ENCODE measurements at places on chromosomes 13 and 19. TPM values are rescaled to one million over a fixed set of nuclear protein-coding genes. Genes with fewer than 3 reads are reported as not detected.

The FRY gene
- total RNA-seq, result 4.8 TPM

The ZNF729 gene
- total RNA-seq, result not detected

- H3K27me3 ChIP-seq, result no peaks in the 10 kb centered on the region
- no peak overlapping the region for H3K4me3 ChIP-seq
- H3K36me3 ChIP-seq, result no peaks in the 10 kb centered on the region
- no peak for DNase-seq
- H3K27ac ChIP-seq, result no peak overlapping the region
Measured at GRCh38 chr13:44120849-44121755, 241.4 kb downstream of the LACC1 start.

- H3K4me3 ChIP-seq, result no peak overlapping the region
- H3K4me1 ChIP-seq, result peaks cover 5% of the 10 kb centered on the region
- no peaks in the 10 kb centered on the region for H3K27me3 ChIP-seq
- H3K27ac ChIP-seq, result no peak overlapping the region
- H3K36me3 ChIP-seq, result peaks cover 36% of the 10 kb centered on the region
- no peak for DNase-seq
Measured at GRCh38 chr19:1374250-1374577, 9.5 kb upstream of the NDUFS7 start.

- no peak for DNase-seq
- no peaks in the 10 kb centered on the region for H3K4me1 ChIP-seq
- H3K27ac ChIP-seq, result no peak overlapping the region
- H3K4me3 ChIP-seq, result no peak overlapping the region
Measured at GRCh38 chr13:113442354-113442984, 10.8 kb downstream of the ADPRHL1 start.

DNA sequence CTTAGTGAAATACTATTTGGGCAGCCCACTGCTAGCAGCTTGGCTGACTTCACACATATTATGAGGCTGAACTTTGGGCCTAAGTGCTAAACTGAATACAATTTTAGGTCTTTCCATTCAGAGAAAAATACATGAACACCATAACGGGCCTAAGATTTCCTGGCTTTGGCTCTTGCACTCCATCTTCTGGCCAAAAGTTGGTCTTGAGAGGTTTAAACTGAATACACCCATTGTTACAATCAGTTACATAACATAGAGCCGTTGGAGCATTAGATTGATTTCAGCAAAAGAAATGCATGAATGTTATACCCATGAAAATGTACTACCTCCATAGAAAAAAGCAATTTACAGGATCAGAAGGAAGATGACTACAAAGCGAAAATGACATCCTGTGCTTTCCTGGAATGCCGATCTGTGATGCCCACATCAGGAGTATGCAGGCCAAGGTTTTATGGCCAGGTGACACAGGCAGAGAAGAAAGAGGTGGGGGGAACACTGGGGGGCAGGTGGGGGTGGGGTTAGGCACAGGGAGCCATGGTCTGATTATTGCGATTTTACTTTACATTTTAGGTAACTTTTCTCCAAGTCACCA is 11.1 kb upstream of the SHISA2 start:
- peak; percentile 53 for DNase-seq
- H3K4me1 ChIP-seq, result peaks cover 7% of the 10 kb centered on the region
- H3K27ac ChIP-seq, result no peak overlapping the region
- no peak overlapping the region for H3K4me3 ChIP-seq
- no peaks in the 10 kb centered on the region for H3K36me3 ChIP-seq

DNA sequence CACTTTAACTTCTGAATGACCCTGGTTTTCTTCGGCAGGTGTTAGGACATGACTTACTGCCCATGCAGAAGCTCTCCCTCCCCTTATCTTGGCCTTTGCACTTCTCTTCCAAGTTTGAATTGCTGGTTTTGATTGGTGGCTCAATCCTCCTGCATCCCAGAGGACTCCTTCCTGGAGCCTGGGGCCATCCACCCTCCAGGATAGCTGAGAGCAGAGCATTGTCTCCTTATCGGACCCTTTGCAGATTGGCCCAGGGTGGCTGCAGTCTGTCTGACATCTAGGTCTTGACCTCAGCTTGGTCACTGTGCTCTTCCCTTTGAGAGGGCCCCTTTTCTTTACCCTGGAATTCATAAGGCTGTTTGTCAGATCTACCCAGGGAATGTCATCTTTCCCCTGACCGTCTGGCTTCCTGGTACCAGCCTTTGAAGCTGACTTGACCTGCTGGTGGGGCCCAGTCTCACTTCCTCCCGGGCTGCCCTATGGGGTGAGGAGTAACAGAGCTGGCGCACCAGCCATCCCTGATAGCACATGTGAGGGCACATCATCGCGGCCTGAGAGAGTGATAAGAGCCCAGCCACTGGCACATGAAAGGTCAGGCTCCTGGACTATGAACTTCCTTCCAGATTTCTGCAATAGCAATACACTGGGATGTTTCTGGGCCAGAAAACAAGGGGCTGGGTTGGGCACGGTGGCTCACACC is 172.9 kb upstream of the UBL3 start:
- H3K4me1 ChIP-seq, result no peaks in the 10 kb centered on the region
- H3K27me3 ChIP-seq, result no peaks in the 10 kb centered on the region
- no peak overlapping the region for H3K27ac ChIP-seq
- no peak for DNase-seq
- no peaks in the 10 kb centered on the region for H3K36me3 ChIP-seq

GRCh38 chr13:113647351-113648215 is 10.4 kb downstream of the ATP4B start:
- peak; percentile 1 for DNase-seq
- peaks cover 5% of the 10 kb centered on the region for H3K36me3 ChIP-seq
- H3K4me3 ChIP-seq, result no peak overlapping the region
- H3K27ac ChIP-seq, result no peak overlapping the region
- no peaks in the 10 kb centered on the region for H3K27me3 ChIP-seq
- no peaks in the 10 kb centered on the region for H3K4me1 ChIP-seq

- H3K27me3 ChIP-seq, result no peaks in the 10 kb centered on the region
- H3K4me1 ChIP-seq, result no peaks in the 10 kb centered on the region
- peak; percentile 89 for DNase-seq
- peak within 1 kb of the TSS; percentile 93 for H3K4me3 ChIP-seq
Measured at GRCh38 chr19:58150328-58150921, at the start of gene ZNF329. Gene ZNF329, minus strand, starts transcription at chr19:58150789. Its CDS starts 21,286 bp downstream, at chr19:58129503.

GRCh38 chr13:51819544-51819943 is 15.6 kb upstream of the DHRS12 start:
- H3K4me1 ChIP-seq, result no peaks in the 10 kb centered on the region
- no peaks in the 10 kb centered on the region for H3K36me3 ChIP-seq
- no peaks in the 10 kb centered on the region for H3K27me3 ChIP-seq
- no peak overlapping the region for H3K4me3 ChIP-seq

- H3K4me3 ChIP-seq, result peak overlapping the region; percentile 64
- no peaks in the 10 kb centered on the region for H3K36me3 ChIP-seq
- H3K27ac ChIP-seq, result peak overlapping the region; percentile 69
- H3K27me3 ChIP-seq, result no peaks in the 10 kb centered on the region
- peak; percentile 95 for DNase-seq
Measured at GRCh38 chr19:15836330-15837220, 21.1 kb upstream of the OR10H1 start.

DNA sequence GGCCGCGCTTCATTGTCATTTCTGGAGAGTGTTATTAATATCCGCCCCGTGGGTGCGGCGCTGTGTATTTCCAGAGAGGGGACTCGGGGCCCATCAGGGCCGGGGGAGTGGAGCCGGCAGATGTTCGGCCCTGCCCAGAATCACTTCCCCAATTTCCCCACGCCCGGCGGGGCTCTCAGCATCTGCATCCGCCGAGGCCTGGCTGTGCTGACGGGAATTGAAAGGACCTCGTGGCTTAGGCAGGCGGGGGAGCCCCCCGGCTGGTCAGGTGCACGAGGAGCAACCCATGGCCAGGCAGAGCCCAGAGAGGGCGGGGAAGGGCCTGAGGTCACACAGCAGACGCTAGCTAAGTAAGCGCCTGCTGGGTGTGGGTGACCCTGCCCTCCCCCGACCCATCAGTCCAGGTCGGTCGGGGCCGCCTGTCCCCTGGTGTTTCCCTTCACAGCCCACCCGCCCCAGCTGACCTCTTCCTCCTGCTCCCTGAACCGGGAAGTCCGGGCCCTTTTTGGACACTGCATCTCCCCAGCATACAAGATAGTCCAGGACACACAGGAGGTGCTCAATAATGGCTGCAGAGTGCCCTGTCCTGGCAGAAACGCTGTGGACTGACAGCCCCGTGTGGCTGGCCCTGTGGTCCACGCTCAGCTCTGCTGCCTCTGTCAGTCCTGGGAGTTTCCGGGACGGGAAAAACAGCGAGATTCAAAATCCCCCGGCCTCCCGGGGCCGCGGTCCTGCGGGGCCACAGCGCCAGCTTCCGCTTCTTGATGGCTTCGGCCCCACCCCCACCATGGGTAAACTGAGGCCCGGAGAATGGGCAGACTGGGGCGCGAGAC is 22.1 kb downstream of the ARID3A start:
- H3K36me3 ChIP-seq, result peaks cover 11% of the 10 kb centered on the region
- H3K27ac ChIP-seq, result no peak overlapping the region
- no peak overlapping the region for H3K4me3 ChIP-seq
- H3K4me1 ChIP-seq, result no peaks in the 10 kb centered on the region
- no peaks in the 10 kb centered on the region for H3K27me3 ChIP-seq
